Esophagus squamous epithelium (tissue), 5 donors: ENCODE measurements at places on chromosomes 11 and 22.

DNA sequence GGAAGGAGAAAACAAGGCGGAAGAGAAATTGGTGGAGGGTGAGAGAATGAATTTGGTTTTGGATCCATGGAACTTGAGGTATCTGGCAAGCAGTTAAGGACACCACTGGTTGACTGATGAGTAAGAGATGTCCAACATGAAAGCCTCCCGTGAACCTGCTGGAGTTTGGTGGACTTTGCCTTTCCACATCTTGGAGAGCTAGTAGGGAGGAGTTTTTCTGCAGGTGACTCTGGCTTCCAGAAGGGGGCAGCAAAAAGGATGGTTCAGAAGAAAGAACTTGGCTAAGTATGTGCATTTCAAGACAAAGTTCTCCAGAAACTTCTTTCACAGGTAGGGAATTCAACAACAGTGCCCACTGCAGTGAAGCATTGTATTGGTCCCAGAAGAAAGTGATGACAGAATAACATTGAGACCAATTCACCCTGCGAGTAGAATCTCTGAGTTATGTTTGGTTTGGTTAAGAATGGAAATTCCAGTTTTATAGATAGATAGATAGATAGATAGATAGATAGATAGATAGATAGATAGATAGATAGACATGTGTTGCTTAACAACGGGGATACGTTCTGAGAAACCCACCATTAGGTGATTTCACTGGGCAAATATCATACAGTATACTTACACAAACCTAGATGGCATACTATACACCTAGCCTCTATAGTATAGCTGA lies 28.5 kb downstream of the DCDC1 start:
- H3K4me3 ChIP-seq, result no peak overlapping the region
- no peaks in the 10 kb centered on the region for H3K4me1 ChIP-seq
- no peak for DNase-seq
- no peaks in the 10 kb centered on the region for H3K36me3 ChIP-seq
- H3K27ac ChIP-seq, result no peak overlapping the region

DNA sequence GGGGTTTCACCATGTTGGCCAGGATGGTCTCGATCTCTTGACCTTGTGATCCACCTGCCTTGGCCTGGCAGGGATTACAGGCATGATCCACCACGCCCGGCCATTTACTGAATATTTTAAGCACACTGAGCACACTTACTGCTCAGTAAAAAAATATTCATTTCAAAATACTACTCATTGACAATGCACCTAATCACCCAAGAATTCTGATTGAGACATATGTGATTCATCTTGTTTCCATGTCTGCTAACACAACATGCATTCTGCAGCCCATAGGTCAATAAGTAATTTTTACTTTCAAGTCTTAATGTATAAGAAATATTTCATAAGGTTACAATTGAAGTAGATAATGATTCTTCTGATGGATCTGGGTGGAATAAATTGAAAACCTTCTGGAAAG lies 4.2 kb upstream of the OR52J3 start:
- H3K4me3 ChIP-seq, result no peak overlapping the region
- H3K27ac ChIP-seq, result no peak overlapping the region
- DNase-seq, result no peak
- no peaks in the 10 kb centered on the region for H3K4me1 ChIP-seq
- no peaks in the 10 kb centered on the region for H3K36me3 ChIP-seq

- H3K36me3 ChIP-seq, result no peaks in the 10 kb centered on the region
- no peak overlapping the region for H3K27ac ChIP-seq
- no peak overlapping the region for H3K4me3 ChIP-seq
- H3K27me3 ChIP-seq, result no peaks in the 10 kb centered on the region
- H3K4me1 ChIP-seq, result no peaks in the 10 kb centered on the region
These were observed 10.6 kb upstream of the CSNK2A3 start for GRCh38 chr11:11363674-11364073.

GRCh38 chr11:848380-848931 lies 5.8 kb downstream of the TSPAN4 start:
- H3K27ac ChIP-seq, result no peak overlapping the region
- no peaks in the 10 kb centered on the region for H3K36me3 ChIP-seq
- DNase-seq, result no peak
- peak overlapping the region; percentile 46 for H3K4me3 ChIP-seq
- peaks cover 54% of the 10 kb centered on the region for H3K4me1 ChIP-seq

DNA sequence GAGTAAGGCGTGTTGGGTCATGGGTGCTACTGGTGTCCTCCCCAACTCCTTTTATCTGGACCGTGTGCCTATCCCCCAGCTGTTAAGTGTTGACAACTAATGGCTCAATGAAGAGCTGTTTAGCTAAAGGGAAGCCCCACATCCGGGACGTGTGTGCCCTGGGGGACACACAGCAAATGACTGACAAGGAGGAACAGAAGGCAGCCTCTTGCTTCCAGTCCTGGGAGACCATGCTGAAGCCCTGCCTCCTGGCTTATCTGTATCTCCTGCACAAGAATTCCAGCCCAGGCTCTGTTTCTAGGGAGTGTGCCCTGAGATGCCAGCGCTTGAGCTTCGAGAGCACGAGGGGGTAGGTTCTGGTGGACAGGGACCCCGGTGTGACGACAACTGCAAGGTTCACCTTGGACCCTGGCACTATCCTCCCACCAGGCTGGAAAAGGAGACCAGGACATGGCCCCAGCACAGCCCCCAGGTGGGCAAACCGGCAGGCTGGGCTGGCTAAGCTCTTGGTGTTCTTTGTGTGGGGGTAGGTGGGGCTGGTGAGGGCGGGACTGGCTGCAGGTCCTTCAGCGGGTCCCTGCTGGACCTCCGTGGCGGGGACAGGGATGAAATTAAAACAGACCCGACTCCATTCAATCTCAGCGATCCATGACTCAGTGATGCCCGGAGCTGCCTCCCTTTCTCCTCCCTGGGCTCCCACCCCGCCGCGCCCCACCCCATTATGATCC lies 21.0 kb downstream of the ASCL2 start:
- no peaks in the 10 kb centered on the region for H3K27me3 ChIP-seq
- no peak overlapping the region for H3K27ac ChIP-seq
- H3K36me3 ChIP-seq, result no peaks in the 10 kb centered on the region
- no peak for DNase-seq
- H3K4me3 ChIP-seq, result no peak overlapping the region
- H3K4me1 ChIP-seq, result no peaks in the 10 kb centered on the region

DNA sequence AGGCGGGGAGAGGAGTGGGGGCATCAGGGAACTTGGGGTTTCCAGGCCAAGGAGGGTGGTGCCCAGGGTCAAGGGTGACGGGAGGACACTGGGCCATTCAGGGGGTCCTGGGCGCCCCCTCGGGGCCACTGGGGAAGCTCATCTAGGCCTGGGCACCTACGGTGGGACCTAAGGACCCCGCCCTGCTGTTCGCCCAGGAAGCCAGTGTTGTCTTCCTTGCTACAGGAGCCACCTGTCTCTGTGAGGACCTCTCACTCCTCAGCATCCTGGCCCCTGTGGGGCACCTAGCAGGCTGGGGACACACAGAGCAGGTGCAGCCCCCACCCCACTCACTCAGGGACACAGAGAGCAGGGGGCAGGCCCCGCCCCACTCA lies 191.6 kb downstream of the IGLL1 start:
- no peak overlapping the region for H3K4me3 ChIP-seq
- no peaks in the 10 kb centered on the region for H3K36me3 ChIP-seq
- H3K27me3 ChIP-seq, result no peaks in the 10 kb centered on the region
- H3K4me1 ChIP-seq, result no peaks in the 10 kb centered on the region
- DNase-seq, result no peak

GRCh38 chr11:119087747-119088241 lies 3.1 kb downstream of the HMBS start:
- DNase-seq, result no peak
- no peak overlapping the region for H3K27ac ChIP-seq
- no peaks in the 10 kb centered on the region for H3K27me3 ChIP-seq
- H3K36me3 ChIP-seq, result no peaks in the 10 kb centered on the region
- H3K4me1 ChIP-seq, result peaks cover 47% of the 10 kb centered on the region
- no peak overlapping the region for H3K4me3 ChIP-seq

- H3K27me3 ChIP-seq, result no peaks in the 10 kb centered on the region
- no peaks in the 10 kb centered on the region for H3K36me3 ChIP-seq
- no peak for DNase-seq
- H3K4me1 ChIP-seq, result peaks cover 42% of the 10 kb centered on the region
- H3K27ac ChIP-seq, result peak overlapping the region; percentile 45
These were observed 129.7 kb downstream of the LDLRAD3 start for GRCh38 chr11:36073411-36074203.

DNA sequence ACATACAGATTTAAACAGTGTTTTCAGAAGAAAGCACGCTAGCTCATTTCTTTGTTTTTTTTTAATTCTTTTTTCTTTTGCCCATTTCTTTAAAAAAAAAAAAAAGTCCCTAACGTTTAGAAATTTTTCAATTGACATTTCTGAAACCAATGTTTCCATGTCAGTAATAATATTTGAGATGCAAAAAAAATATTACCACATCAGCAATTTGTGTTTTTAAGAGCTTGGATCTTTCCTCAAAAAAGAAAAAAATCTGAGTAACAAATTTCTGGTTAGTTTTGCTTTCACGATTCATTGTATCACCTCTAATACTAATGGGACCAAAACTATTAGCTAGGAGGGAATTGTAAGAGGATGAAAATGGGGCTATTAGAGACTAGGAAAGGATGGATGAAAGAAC lies 39.9 kb upstream of the ASPHD2 start:
- no peaks in the 10 kb centered on the region for H3K36me3 ChIP-seq
- no peaks in the 10 kb centered on the region for H3K27me3 ChIP-seq
- H3K4me1 ChIP-seq, result no peaks in the 10 kb centered on the region
- no peak overlapping the region for H3K27ac ChIP-seq
- H3K4me3 ChIP-seq, result no peak overlapping the region

DNA sequence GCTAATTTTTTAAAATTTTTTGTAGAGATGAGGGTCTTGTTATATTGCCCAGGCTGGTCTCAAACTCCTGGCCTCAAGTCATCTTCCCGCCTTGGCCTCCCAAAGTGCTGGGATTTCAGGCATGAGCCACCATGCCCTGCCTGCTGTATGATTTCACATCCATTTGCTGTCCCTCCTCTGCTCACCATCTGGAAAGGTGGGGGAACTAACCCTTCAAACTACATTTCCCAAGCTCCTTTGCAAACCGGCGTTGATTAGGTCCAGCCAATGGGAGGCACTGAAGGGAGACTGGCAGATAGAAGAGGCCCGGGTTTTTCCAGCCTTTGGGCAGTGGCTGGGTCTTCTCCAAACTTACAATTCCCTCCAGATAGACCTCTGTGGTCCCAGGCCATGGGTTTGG lies 19.3 kb downstream of the RFPL1 start:
- H3K4me1 ChIP-seq, result no peaks in the 10 kb centered on the region
- no peaks in the 10 kb centered on the region for H3K27me3 ChIP-seq
- no peak overlapping the region for H3K27ac ChIP-seq
- no peak for DNase-seq
- H3K4me3 ChIP-seq, result no peak overlapping the region

GRCh38 chr22:46429325-46429853 lies 93.9 kb downstream of the TRMU start:
- DNase-seq, result no peak
- H3K36me3 ChIP-seq, result no peaks in the 10 kb centered on the region
- H3K4me3 ChIP-seq, result no peak overlapping the region
- H3K27me3 ChIP-seq, result no peaks in the 10 kb centered on the region

- H3K4me3 ChIP-seq, result peak overlapping the region; percentile 58
- no peaks in the 10 kb centered on the region for H3K36me3 ChIP-seq
- peak overlapping the region; percentile 95 for H3K27ac ChIP-seq
- no peaks in the 10 kb centered on the region for H3K27me3 ChIP-seq
- DNase-seq, result no peak
These were observed 21.9 kb downstream of the SERPINH1 start for GRCh38 chr11:75583718-75584658.

- no peaks in the 10 kb centered on the region for H3K27me3 ChIP-seq
- DNase-seq, result no peak
- H3K4me1 ChIP-seq, result peaks cover 2% of the 10 kb centered on the region
- no peak overlapping the region for H3K27ac ChIP-seq
- H3K36me3 ChIP-seq, result peaks cover 23% of the 10 kb centered on the region
These were observed 6.1 kb downstream of the MAP4K2 start for GRCh38 chr11:64796757-64797541.

GRCh38 chr22:43574738-43575137 lies 162.9 kb downstream of the MPPED1 start:
- H3K4me3 ChIP-seq, result no peak overlapping the region
- H3K36me3 ChIP-seq, result no peaks in the 10 kb centered on the region
- no peaks in the 10 kb centered on the region for H3K4me1 ChIP-seq

DNA sequence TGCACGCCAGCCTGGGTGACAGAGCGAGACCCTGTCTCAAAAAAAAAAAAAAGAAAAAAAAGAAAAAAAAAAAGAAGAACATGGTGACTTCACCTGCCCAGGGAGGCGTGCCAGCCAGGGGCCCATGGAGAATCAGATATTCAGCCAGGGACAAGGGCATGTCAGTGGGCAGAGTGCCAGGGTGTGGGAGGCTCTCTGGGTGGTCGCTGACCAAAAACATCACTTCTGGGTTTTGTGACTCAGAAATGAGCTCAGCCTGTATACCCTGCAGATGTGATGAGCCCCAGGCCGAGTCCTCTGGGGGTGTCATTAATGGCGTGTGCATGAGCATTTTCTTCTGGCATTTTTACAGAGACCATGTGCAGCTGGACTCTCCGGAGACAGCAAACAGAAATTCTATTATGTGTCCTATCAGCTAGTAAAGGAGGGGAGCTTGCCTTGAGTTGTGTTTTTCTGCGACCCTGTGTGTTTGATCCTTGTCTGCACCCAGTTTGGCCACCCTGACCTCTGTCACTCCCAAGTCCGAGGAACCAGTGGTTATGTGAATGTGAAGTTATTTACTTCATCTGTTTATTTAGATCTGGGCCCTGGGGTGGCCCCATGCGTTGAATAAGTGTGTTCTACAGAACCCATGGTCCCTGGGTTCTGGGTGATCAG lies 53.6 kb downstream of the BCR start:
- H3K27me3 ChIP-seq, result no peaks in the 10 kb centered on the region
- H3K4me1 ChIP-seq, result peaks cover 30% of the 10 kb centered on the region

DNA sequence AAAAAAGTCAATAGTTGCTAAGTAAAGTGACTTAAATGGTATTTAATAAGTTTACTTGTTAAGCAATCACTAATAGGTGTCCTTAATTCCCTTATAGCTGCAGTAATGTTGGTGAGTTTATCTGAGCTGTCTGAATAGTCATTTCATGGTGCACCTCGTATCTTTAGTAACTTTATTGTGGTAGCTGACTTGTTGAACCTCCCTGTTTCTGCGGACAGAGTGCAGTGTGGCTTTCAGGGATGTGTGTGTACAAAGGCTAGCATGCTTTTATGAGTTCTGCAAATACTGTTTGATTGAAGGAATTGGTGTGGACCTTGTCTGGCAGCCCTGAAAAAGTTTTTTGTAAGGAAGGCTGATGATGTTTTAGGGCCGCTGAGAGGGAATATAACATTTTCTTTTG lies 2.6 kb downstream of the ZNRF3 start:
- H3K36me3 ChIP-seq, result no peaks in the 10 kb centered on the region
- H3K27ac ChIP-seq, result no peak overlapping the region
- peaks cover 23% of the 10 kb centered on the region for H3K4me1 ChIP-seq
- no peaks in the 10 kb centered on the region for H3K27me3 ChIP-seq
- DNase-seq, result no peak

- peaks cover 6% of the 10 kb centered on the region for H3K4me1 ChIP-seq
- no peak for DNase-seq
- H3K36me3 ChIP-seq, result no peaks in the 10 kb centered on the region
- no peak overlapping the region for H3K27ac ChIP-seq
- H3K27me3 ChIP-seq, result no peaks in the 10 kb centered on the region
These were observed 17.3 kb downstream of the RNF121 start for GRCh38 chr11:71946144-71946571.
